ENCODE measurements at places on chromosomes 6 and 20.

DNA sequence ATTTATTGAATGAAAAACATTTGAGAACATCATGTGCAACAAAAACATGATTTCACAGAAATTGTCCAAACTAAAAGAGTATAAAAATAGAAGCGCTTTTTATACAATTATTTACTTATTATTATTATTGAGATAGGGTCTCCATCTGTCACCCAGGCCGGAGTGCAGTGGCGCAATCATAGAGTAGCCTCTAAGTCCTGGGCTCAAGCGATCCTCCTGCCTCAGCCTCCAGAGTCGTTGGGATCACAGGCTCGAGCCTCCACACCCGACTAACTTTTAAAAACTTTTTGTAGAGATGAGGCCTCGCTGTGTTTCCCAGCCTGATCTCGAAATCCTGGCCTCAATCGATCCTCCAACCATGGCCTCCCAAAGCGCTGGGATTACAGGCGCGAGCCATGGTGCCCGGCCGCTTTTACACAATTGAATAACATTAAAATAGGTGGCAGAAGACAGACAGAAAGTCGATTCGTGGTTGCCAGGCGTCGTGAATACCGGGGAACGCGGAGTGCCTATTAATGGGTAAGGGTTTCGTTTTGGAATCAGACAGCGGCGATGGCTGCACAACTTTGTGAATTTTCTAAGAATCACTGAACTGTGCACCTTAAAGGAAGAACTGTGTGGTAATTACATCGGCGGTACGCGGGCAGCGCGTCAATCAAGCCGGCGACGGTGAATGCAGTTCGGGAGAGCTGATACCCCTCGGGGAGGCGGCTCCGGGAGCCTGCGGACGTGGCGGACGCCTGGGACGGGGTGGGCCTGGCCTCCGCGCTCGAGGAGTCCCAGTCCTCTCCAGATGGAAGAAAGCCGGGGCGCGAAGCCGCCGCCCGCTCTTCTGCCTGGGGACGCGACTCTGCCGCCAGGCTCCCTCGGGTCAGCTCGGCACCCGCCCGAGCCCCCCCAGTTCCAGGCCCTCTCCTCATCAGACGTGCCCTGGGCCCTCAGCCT, 807 bp downstream of the TBC1D20 start:
- peak; percentile 67 for DNase-seq

DNA sequence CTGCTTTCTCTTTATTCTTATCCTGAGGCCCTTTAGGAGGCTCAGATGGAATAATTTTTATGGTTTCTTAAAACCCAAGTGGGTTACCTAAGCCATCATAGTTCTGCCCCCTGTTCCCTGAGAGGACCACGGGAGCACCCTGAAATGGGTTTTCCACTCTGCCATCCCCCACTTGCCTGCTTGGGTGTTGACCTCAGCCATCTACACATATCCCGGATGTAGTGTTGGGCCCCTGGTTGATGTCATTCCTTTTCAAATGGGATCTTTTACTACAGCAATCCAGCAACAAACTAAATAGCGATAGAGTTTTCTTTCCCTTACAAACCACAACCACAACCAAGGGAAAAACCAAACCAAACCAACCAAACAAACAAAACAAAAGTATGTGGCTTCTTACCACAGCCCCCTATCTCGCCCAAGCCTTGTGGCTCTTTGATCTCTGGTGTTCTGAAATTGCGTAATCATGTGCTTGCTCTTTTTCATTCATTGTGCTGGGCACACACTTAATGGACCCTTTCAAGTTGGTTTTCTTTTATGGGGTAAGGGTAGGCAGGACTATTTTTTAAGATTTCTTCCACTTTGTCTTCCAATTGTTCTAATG, 154.9 kb downstream of the ESR1 start:
- DNase-seq = peak; percentile 18

GRCh38 chr6:142071981-142072380, 60.7 kb upstream of the GJE1 start:
- DNase-seq = no peak

GRCh38 chr6:129744201-129744879, 34.4 kb upstream of the ARHGAP18 start:
- no peak for DNase-seq

DNA sequence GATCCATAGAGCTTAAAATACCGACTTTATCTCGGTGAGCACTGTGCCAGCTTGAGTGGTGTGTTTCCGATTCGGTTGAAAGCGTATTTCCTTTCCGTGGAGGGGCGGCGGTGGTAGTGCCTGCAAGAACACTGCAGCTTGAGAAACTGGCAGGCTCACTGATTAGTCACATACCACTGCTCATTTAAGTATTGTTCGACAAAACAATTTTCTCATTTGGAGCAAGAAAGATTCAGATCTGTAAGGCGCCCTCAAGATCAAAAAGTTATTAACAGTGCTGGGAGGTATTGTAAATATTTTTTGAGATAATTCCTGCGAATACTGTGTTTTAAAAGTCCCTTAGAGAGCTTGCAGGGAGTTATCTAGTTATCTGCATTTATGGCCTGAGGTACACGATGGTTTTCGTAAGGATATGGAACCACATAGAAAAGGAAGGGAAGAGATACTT, 1.3 kb downstream of the MAPK14 start:
- peak; percentile 86 for DNase-seq

GRCh38 chr20:50367104-50367674, 143.0 kb upstream of the PTPN1 start:
- no peak for DNase-seq

- no peak for DNase-seq
These were observed 77.9 kb upstream of the TULP1 start for GRCh38 chr6:35590622-35591066.

DNA sequence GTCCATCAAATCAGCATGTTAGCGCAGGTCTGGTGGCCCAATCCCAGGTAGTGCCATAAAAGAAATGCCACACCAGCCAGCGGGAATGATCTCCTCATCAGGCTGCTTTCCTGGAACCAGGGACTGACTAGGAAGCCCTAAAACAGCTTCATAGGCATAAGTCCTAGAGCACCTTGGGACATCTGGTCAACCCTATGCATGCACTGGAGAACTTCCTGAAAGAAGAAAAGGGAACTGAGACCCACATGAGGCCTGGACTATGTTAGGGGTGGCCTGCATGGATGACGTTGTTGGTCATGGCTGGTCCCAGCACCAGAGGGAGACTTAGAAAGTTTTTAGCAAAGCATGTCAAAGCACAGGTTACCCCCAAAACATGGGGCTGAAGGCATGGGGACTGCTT, 7.6 kb upstream of the KCNK16 start:
- DNase-seq = no peak

- DNase-seq = peak; percentile 64
These were observed 51.1 kb downstream of the GGTLC1 start for GRCh38 chr20:23937303-23938117.

GRCh38 chr20:63230800-63231268, 4.9 kb upstream of the BIRC7 start:
- DNase-seq = no peak

Data from stimulated activated CD4-positive, alpha-beta T cell treated with anti-CD3 and anti-CD28 coated beads, Interleukin-15, amount 100 ng/mL, for 24 hours (primary cell).